Pulmonary artery endothelial cell (primary cell): ENCODE measurements at places on chromosomes 4 and X. TPM values are rescaled to one million over a fixed set of nuclear protein-coding genes. Genes with fewer than 3 reads are reported as not detected.
A peak's percentile ranks its signal among the peaks of the same experiment; 100 is the strongest.

DNA sequence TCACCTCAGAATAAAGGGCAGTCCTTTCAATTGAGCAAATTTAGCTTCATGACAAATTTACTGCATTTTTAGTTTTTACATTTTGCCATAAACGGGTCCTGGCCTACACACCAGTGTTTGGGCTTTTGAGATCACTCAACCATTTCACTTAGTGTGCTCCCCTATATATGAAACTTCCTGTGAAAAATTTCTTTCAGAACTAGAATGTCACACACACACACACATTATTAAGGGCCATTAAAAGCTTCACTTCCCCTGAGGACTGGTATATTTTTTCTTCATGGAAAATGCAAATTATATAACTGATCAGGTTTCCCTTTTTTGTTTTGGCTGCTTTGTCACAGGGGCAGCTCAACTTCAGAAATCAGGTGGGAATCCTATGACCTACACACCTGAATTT is 206.5 kb downstream of the ENOX2 start:
- no peak for DNase-seq

The CSAG1 gene
- not detected in 2 replicates for total RNA-seq

The ENPEP gene
- not detected in 2 replicates for total RNA-seq

- peak; percentile 41 for DNase-seq
These were observed at the start of gene ZC4H2 for GRCh38 chrX:64975989-64976672. ZC4H2 (minus strand) TSS chrX:64976450; CDS start chrX:64976377, 73 bp downstream.

DNA sequence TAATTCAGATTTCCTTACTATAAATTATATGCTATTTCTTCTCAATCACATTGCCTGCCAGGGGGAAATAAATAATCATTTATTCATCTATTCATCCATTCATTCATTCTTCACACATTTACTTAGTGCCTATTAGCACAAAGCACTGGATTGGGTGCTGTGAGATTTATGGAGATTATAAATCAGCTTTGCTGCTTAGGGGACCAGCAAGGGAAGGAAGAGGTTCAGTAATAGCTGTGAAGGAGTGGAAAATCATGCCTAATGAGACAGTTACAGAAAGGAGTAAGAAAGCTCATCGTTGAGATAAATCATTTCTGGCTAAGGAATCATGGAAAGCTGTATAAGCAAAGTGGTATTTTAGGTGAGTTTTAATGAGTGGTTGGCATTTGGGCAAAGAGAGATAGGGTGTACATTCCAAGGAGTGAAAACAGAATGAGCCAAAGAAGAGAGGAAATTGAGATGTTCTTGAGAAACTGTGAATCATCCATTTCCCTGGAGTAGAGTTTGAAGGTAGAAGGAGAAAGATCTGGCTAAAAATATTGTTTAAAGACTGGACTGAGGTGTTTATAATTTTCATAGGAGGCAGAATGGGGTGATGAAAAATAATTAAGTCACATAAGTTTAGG is 9.6 kb downstream of the ARSJ start:
- DNase-seq, result no peak

DNA sequence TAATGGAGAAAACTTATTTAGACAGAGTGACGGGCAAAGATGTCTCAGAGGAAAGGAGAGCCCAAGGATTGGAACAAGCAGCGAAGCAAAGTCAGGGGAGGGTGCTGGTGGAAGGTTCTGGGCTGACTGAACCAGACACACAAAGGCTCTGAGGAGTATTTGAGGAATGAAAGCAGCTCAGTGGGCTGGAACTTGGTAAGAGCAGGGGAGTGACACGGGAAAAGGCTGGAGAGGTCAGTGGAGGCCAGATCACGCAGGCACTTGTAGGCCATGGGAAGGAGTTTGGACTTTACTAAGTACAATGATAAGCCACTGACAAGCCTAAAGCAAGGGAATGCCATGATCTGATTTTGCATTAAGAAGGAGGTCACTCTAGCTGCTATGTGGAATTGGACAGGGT is 71.4 kb downstream of the TSC22D3 start:
- DNase-seq, result no peak

- no peak for DNase-seq
These were observed 910 bp downstream of the ANK2 start for GRCh38 chr4:113050371-113050755.

The RPS6KA3 gene
- 90.6 and 111 TPM in 2 replicates for total RNA-seq

DNA sequence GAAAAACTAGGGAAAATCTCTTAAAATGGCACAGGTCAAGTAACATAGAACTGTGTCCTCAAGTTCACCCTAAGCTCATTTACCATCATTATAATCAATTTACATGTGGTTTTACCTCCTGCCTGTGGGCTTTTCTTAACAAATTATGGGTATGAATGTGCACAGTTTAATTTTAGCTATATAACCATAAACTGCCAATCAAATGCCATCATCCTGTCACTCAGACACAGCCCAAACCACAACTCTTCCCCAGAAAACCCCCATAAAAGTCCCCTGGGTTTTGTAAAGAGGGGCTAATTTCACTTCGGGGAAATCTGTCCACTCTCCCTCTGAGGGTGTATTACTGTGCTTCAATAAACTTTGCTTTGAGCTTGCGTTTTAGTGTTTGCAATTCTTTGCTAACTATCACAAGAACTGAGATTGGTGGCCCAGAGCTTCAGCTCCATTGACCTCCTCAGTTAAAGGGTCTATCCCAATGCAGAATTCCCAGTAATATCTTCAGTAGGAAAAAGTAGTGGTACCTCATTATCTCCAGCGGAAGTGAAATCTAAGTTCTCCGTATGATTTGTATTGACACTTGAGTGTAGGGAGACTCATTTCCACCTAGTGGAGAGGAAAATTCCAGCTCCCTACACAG is 394.6 kb downstream of the SPOCK3 start:
- DNase-seq, result no peak

DNA sequence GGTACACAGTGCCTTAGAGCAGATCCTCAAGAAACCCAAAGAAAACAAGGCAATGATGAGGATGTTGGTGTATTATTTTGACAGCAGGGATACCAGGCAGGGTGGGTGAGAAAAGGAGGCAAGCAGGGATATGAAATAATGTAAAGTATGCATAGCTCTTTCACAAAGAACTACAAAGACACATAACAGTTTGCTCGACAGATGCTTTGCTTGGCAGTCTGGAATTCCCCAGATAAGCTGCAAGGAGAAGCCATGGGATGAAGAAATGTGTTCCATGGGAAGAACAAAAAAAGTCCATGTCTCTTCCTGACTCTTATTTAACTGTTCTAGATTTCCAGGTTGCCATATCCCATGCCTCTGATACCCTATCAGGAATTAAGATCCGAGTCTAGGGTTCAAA is 75.4 kb downstream of the FAM13A start:
- no peak for DNase-seq

The CXCR3 gene
- not detected in 2 replicates for total RNA-seq

DNA sequence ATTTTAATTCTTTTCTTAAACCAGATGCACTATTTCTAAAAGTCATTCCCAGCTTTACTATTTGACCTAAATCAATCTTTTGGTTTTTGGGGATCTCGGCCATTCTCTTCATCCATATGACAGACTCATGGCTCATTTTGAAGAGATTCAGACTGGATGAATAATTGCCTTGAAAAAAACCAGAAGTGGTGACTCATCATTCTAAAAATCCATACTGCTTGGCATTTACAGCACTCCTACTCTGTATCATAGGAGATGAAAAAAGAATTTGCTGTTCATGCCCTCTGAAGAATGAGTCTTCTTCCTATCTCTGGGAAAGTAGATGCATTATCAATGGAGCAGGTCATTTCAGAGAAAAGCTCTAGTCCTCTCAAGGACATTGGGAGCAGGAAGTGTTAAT is 220.5 kb upstream of the RPS6KA3 start:
- DNase-seq, result no peak

GRCh38 chr4:108762559-108763225 is at the start of gene ETNPPL:
ETNPPL (minus strand) TSS chr4:108763053; CDS start chr4:108762898, 155 bp downstream.
- DNase-seq, result no peak

The UBL4A gene
- total RNA-seq, result 47.5 and 56.1 TPM in 2 replicates

- DNase-seq, result no peak
These were observed 239.7 kb upstream of the NOCT start for GRCh38 chr4:138775890-138776289.

The GUCY1A1 gene
- total RNA-seq, result 0.07 TPM in 1 of 2 replicates, not detected in the other

The SERTM2 gene
- total RNA-seq, result not detected in 2 replicates
